B cell (primary cell): ENCODE measurements at places on chromosomes 12 and 14. TPM values are rescaled to one million over a fixed set of nuclear protein-coding genes. Genes with fewer than 3 reads are reported as not detected.
A peak's percentile ranks its signal among the peaks of the same experiment; 100 is the strongest.

OTOGL gene
- not detected in 2 replicates for total RNA-seq

ASIC1 gene
- total RNA-seq, result not detected in 2 replicates

SPSB2 gene
- 13.5 and 16.0 TPM in 2 replicates for total RNA-seq

PZP gene
- not detected in 2 replicates for total RNA-seq

LUM gene
- total RNA-seq, result not detected in 2 replicates

KRT79 gene
- not detected in 2 replicates for total RNA-seq

AQP5 gene
- total RNA-seq, result not detected in 2 replicates

- no peaks in the 10 kb centered on the region for H3K27me3 ChIP-seq
- H3K27ac ChIP-seq, result no peak overlapping the region
- H3K36me3 ChIP-seq, result no peaks in the 10 kb centered on the region
- no peak for DNase-seq
- no peaks in the 10 kb centered on the region for H3K4me1 ChIP-seq
These were observed 295.2 kb upstream of the PWP1 start for GRCh38 chr12:107390414-107390813.

DNA sequence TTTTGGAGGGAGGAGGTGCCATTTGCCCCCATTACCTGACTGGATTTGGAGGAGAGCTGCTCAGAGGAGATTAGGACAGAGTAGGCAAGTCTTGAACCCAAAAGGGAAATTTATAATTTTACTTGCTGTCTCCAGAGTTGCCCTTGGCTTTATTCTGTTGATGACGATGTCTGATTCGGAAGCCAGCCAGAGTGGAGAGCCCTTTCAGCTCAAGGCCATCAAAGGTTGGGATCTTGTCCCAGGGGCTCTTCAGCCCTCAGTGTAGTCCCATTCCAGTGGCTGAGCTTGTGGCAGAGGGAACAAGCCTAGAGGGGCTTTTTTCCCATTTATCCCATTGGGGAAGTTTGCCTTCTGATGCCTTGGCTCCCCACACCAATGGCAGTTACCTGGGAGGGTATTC lies 71.8 kb downstream of the HSD17B6 start:
- H3K27me3 ChIP-seq, result no peaks in the 10 kb centered on the region
- peaks cover 11% of the 10 kb centered on the region for H3K4me1 ChIP-seq
- DNase-seq, result no peak

DNA sequence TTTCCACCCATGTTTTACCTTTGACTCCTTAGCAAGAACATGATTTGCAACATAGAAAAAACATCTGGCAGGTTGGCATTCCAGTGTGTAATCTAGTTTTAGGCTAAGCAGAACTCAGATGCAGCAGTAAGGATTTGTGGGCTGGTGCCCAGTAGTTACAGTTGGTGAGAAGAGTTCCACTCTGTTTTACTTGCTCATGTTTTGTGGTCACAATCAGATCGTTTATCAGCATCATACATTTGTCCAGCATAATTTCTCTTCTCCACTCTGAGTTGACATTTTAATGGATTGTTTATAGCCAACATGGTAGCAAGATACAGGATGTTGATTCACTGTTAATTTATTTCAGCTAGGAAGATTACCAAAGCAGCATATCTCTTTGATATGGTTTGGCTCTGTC lies 120.0 kb downstream of the PDE6H start:
- DNase-seq, result no peak
- H3K4me3 ChIP-seq, result no peak overlapping the region
- H3K27me3 ChIP-seq, result no peaks in the 10 kb centered on the region

DNA sequence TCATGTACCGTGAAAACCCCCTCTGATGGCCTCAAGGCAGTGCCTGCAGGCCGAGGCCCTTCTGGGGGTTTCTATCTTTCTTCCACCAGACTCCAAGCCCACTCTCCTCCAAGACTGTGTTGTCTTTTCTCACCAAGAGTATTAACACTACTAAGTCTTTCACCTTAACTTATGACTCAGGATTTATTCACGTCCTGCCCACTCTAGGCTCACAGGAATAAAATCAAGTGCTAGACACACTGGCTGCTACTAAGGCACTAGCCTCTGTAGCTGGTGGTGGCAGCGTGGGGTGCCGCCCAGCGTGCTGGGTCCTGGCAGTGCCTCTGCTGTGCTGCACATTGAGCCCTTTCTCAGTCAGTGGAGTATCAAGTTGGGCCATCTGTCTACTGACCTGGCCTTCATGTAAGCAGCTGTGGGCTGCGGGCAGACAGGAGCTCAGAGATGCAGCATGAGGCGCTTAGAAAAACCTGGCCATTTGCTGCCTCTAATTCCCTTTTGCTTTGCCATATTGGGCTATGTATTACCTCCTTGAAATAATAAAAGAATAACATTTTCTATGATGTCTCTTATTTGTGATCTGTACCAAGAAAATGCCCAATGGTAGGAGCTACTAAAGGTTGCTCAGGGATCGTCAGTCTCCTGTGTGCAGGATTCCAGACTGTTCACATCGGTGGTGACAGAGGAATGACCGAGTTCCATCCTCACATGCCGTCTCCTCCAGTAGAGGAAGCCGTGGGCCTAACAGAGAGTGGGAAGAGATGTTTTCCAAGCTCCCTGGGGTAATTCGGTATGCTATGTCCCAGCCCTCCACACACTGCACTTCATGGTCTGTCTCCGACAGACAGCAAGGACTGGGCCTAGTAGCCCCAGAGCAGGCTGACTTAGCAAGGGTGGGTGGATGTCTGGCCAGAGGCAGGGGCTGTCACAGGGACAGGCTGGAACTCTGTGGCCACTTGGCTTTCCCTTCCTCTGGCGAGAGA lies 39.9 kb downstream of the MAX start:
- H3K36me3 ChIP-seq, result no peaks in the 10 kb centered on the region
- H3K27me3 ChIP-seq, result no peaks in the 10 kb centered on the region
- no peak for DNase-seq
- no peak overlapping the region for H3K27ac ChIP-seq
- no peak overlapping the region for H3K4me3 ChIP-seq

- H3K36me3 ChIP-seq, result no peaks in the 10 kb centered on the region
- no peak overlapping the region for H3K4me3 ChIP-seq
- peaks cover 32% of the 10 kb centered on the region for H3K4me1 ChIP-seq
- no peak for DNase-seq
- H3K27me3 ChIP-seq, result no peaks in the 10 kb centered on the region
- H3K27ac ChIP-seq, result no peak overlapping the region
These were observed 123.8 kb downstream of the ZFP36L1 start for GRCh38 chr14:68669111-68669511.

GRCh38 chr12:76927170-76927784 lies 48.5 kb upstream of the CSRP2 start:
- peak; percentile 4 for DNase-seq
- H3K4me1 ChIP-seq, result no peaks in the 10 kb centered on the region
- no peaks in the 10 kb centered on the region for H3K27me3 ChIP-seq
- no peak overlapping the region for H3K4me3 ChIP-seq
- H3K27ac ChIP-seq, result no peak overlapping the region
- H3K36me3 ChIP-seq, result no peaks in the 10 kb centered on the region

GRCh38 chr12:87120440-87120839 lies 864.2 kb upstream of the MGAT4C start:
- H3K27me3 ChIP-seq, result no peaks in the 10 kb centered on the region
- DNase-seq, result no peak
- no peak overlapping the region for H3K27ac ChIP-seq
- H3K4me3 ChIP-seq, result no peak overlapping the region

DNA sequence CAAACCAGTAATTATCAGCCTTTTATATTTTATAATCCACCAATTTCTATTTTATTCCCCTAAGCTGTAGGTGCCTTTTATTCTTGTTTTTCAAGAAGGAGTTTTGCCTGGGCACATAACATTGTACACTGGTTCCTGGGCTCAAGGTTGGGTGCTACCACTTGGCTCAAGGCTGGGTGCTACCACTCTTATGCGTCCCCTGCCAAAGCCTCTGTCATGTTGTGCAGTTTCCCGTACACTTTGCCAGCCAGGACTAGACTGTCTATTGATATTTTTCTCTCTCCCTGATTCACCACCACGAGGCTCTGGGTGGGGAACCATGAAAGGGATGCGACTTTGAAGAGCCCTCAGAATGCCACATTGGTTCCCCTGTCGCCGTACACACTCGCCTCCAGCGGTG lies 52.5 kb upstream of the VASH1 start:
- H3K36me3 ChIP-seq, result no peaks in the 10 kb centered on the region
- H3K27me3 ChIP-seq, result no peaks in the 10 kb centered on the region
- no peak overlapping the region for H3K4me3 ChIP-seq

GRCh38 chr12:58378028-58378427 lies 436.7 kb downstream of the ATP23 start:
- DNase-seq, result no peak
- no peak overlapping the region for H3K4me3 ChIP-seq
- H3K36me3 ChIP-seq, result no peaks in the 10 kb centered on the region
- no peak overlapping the region for H3K27ac ChIP-seq
- H3K4me1 ChIP-seq, result no peaks in the 10 kb centered on the region
- no peaks in the 10 kb centered on the region for H3K27me3 ChIP-seq

DNA sequence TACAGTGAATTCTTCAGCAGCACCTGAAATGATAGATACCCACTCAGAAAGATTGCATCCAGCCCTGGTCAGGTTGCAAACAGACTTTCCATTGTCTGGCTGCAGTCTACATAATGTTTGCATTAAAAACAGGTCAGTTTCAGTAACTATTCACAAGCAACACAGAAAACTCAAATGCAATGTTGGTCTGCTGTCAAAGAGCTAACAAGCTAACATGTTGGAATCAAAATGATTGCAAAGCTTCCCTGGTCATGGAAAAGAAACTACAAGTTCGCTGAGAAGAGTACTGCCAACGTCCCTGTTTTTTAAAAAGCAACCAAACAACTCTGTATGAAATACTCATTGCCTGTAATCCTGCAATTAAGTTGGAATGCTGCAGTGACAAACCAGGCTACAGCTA lies 374.7 kb downstream of the ADAMTS20 start:
- DNase-seq, result no peak
- H3K27me3 ChIP-seq, result no peaks in the 10 kb centered on the region
- no peak overlapping the region for H3K27ac ChIP-seq
- H3K4me1 ChIP-seq, result no peaks in the 10 kb centered on the region
- H3K36me3 ChIP-seq, result no peaks in the 10 kb centered on the region
- H3K4me3 ChIP-seq, result no peak overlapping the region

DNA sequence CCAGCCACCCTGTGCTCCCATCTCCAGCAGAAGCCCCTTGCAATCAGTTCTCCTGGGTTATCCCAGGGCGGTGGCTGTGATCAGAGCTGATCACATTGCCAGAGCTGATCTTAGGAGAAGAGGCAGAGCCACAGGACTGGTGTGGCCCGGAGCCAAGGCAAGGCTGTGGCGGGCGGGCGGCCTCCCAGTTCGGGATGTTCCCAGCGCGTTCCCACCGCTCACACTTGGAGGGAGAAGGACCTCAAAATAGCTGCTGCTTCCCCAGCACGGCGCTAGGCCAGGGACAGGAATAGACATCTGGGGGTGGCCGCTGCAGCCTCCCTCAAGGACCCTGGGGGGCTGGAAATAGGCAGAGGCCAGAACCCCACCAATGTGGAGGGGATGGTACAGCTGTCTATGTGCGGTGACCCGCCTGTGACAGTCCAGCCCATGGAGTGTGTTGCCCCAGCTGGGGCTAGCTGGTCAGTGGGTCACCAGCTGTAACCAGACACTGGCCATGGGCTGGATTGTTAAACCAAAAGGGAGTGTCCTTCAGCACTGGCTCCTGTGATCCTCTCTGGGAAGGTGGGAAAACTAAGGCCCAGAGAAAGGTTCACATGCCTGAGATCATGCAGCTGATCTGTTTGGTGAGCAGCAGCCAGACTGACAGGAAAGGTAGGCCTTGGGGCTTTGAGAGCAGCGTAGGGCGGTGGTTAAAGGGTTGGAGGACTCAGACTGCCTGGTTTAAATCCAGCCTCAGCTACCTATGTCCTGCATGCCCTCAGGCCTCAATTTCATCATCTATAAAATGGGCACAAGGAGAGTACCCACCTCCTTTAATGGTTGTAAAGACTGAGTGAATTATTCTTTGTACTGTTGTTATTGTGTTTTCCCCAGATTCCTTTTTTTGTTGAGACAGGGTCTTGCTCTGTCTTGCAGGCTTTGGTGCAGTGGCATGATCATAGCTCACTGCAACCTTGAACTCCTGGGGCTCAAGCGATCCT lies 8.0 kb upstream of the POP5 start:
- H3K27ac ChIP-seq, result no peak overlapping the region
- peaks cover 9% of the 10 kb centered on the region for H3K27me3 ChIP-seq
- peaks cover 5% of the 10 kb centered on the region for H3K4me1 ChIP-seq
- DNase-seq, result no peak
